HCEC 1CT (cell line): ENCODE measurements at places on chromosomes 6 and 20.

DNA sequence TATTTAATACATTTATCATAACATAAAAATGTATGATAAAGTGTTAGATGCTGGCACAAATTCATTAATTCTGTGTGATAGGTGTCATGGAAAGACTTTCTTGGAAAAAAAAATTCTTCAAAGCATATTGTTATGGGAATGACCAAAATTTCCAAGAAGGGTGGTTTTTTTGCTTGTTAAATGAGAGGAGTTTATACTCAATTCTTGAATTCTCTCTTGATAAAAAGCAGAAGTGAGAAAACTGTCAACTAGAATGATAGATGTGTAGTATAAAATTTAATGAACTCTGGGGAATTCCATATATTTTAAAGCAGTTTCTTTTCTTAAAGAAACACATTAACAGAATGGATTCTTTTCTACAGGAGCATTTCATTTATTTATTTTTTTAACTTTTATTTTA is 62.0 kb upstream of the SNAP91 start:
- no peak for DNase-seq

DNA sequence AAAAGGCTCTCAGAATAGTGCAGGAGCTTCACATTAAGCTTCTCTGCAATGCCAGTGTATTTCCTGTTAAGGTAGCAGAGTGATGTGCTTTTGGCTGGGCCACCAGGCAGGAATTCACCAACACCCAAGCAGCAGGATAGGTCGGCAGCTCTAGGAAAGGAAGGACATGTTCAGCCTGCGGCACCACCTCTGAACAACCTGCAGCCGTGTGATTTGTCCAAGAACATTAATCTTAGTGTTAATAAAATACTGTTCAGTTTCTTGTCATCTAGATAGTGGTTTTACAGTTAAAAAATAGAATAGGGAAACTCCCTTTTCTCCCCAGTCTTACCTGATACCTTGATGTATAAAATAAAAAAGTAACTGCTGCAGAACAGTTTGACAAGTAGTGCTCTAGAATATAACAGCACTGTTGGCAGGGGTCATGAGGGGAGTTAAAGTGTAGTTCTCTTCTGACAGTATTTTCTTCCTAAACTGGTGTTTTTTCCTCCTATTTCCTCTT is 18.8 kb downstream of the ZNF292 start:
- no peak for DNase-seq

DNA sequence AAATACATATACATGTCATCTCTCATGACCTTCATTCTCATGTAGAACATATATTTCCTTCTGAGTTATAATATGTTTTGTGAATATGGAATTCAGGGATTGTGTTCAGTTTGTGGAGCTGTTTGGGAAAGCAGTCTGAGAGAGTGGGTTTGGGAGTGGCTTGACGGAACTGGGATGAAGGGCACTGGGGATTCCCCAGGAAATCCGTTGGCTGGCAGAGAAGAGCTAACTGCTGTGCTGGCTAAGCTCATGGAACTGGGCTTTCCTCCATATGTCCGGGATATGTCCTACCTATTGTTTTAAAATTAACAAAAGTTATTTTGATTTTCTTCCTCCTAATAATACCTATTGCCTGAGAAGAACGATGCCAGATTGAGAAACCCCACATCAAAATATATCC is 359.5 kb upstream of the FLRT3 start:
- no peak for DNase-seq

DNA sequence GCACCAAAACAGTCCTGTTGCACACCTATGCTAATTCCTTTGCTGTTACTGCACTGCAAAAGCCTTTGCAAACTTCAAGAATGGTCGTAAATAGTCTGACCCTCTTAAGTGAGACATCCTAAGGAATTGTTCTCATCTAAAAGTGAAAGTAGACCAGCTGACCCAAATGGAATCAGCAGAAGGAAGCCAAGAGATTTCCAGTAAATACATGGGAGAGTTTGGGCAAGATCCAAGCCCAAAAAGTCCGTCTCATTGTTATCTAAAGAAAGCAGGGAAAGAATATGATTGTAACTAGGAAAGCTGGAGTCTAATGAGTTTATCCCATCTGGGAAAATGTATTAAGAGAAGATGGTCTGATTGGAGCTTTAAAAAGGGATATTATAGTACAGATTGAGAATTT is 43.0 kb upstream of the HIVEP1 start:
- no peak for DNase-seq

GRCh38 chr6:43921548-43922425 is 151.8 kb downstream of the VEGFA start:
- no peak for DNase-seq

DNA sequence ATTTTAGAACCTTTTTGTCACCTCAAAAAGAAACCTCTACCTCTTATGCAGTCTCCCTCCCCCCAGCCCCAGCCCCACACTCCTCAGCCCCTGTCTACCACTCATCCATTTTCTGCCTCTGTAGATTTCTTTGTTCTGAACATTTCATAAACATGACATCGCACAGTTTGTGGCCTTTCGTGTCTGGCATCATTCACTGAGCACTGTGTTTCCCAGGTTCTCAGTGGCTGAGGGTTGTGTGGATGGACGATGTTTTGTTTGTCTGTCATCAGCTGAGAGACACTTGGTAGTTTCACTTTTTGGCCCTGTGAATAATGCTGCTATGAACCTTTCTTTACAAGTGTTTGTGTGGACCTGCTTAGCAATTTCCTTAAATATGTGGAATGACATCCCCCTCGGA is 64.5 kb downstream of the FAM120B start:
- no peak for DNase-seq
